ENCODE measurements at places on chromosomes 7 and 10.

DNA sequence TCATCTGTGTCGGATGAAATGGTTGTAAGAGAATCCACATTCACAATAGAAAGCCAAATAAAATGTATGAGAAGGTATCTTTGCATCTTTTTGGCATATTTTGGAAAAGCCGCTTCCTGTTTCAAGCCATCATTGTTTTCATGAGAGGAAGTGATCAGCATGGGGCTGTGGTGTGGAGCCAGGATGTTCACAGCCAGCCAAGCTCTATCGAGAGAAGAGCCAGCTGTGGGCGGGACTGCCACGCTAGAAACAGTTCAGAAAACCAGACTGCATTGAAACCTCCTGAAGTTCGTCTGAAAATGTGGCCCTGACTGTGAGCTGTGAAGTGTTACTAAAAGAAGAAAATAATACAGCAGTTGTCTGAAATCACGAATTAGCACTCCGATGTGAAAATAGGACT, 21.2 kb upstream of the NPS start:
- no peak for DNase-seq

DNA sequence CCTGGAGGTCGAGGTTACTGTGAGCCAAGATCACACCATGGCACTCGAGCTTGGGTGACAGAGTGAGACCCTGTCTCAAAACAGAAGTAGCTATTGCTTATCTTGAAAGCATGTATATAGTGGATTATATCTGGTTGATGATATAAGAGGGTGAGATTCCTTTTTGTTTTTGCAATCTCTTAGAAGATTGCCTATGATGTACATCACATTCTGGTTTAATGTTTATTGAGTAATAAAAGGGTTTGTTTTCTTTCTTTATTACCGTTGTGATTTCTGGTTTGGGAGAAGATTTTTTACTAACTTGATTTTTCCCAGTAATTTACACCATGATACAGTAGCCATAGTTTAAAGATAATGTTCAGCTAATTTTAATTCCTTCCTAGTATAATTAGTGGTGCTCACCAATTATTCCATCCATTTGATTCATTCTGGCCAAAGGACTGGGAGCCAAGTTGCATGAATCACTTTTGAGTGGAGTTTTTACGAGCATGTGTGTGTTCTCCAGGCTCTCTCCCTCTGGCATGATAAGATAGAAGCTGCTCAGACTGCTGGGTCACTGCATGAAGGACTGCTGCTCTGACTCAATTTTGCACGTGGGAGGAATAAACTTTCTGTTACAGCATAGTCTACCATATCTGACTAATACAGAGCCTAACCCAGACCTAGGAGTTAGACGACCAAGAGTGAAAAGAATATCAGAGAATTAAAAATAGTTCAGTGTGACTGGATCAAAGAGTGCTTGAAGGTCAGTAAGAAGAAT, 13.5 kb upstream of the TSPAN13 start:
- DNase-seq, result no peak

GRCh38 chr10:974038-974784, 14.0 kb upstream of the GTPBP4 start:
- peak; percentile 44 for DNase-seq

- peak; percentile 83 for DNase-seq
These were observed 2.7 kb downstream of the KCNIP2 start for GRCh38 chr10:101840741-101841453.

DNA sequence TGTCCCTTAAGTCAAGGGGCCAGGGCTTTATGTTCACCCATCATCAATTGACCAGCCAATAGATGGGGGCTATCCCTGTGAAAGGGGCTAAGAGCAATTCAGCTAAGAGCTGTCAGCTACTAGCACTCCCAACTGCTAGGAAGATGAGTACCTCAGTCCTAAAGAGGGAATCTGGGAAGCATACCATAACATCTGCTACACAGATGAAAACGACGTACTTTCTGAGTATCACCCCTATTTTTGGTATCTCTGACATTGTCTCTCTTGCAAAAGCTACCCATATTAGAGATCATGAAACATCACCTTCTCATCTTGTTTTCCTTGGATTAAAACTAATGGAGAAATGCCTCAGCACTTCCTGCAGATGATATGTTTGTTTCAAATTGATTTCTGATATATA, 7.5 kb upstream of the SMNDC1 start:
- DNase-seq, result no peak

DNA sequence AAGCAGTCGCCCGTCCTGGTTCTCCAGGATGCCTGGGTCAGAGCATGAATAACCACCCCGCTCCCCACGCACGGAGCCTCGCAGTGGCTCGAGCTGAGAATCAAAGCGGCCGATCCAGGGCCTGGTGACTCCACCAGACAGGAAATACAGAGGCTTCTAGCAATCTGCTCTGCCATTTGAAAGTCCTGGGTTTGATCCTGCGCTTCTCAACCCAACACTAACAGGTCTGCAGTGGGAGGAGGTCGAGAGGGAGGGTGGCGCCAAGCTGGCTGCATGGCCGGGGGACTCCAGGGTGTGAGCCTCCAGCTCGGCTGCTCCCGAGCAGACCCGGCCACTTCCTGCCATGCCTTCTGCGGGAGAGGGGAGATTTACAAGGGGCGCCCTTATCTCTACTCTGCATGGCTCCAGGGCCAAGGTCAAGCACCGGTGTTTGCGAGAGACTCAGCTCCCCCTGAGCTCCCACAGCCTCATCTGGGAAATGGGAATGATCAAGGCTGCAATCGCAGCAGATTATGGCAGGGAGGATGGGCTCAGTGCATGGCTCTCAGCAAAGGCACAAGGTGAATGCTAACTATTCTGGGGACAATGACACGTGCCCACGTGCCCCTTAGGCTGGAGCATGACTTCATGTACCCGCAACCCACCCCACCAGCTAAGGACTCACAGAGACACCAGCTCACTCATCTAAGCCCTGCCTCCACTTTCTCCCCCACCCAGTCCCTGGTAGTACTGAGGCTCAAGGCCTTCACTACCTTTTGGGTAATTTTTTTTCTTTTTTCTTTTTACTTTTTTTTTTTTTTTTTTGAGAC, 73.9 kb upstream of the TNRC18 start:
- DNase-seq, result no peak

DNA sequence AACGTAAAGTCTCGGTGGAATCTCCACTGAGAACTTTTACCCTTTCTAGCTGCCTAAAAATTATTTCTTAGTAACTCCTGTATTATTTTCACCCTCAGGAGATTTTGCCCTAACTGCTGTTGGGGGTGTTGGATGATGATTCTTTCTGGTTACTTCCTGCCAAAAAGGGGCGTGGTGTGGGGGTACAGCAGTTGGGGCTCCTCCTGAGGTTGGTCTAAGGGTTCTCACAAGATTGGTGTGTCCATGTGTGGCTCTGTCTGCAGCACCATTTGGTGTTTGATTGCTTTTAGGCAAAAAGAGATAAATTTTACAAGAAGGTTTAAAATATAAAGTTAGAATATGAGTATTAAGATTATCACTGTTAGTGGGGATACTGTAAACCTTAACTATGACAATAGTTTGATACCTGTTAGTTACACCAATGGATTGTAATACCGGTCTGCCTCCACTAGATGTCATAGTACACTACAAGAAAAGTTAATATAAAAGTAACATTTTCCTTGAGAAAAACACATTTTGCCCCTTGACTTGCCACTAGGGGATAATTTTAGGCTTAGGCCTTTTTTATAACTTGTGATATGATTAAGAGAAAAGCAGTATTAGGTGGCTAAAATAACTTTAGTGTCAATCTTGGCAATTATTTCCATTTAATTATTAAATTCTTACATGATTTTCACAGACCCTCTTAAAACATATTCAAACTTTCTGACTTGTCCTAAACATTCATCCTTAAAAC, 928.7 kb downstream of the IPMK start:
- DNase-seq, result peak; percentile 45

- DNase-seq, result no peak
These were observed 60.9 kb downstream of the GLI3 start for GRCh38 chr7:42175834-42176723.

DNA sequence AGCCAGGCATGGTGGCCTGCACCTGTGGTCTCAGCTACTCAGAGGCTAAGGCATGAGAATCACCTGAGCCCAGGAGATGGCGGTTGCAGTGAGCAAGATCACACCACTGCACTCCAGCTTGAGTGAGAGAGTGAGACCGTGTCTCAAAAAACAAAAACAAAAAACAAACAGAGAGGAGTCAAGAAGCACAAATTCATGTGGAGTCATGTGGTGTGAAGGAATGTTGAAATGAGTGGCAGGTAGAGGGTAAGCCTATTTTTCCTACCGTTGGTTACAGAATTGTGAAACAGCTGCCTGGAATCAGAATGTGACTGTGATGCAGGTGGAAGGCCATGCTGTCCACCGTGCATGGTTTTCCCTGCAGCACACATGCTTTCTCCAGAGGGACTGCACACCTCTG, 23.7 kb upstream of the NUB1 start:
- DNase-seq, result no peak

GRCh38 chr7:52260046-52260665, 775.3 kb upstream of the POM121L12 start:
- DNase-seq, result no peak

DNA sequence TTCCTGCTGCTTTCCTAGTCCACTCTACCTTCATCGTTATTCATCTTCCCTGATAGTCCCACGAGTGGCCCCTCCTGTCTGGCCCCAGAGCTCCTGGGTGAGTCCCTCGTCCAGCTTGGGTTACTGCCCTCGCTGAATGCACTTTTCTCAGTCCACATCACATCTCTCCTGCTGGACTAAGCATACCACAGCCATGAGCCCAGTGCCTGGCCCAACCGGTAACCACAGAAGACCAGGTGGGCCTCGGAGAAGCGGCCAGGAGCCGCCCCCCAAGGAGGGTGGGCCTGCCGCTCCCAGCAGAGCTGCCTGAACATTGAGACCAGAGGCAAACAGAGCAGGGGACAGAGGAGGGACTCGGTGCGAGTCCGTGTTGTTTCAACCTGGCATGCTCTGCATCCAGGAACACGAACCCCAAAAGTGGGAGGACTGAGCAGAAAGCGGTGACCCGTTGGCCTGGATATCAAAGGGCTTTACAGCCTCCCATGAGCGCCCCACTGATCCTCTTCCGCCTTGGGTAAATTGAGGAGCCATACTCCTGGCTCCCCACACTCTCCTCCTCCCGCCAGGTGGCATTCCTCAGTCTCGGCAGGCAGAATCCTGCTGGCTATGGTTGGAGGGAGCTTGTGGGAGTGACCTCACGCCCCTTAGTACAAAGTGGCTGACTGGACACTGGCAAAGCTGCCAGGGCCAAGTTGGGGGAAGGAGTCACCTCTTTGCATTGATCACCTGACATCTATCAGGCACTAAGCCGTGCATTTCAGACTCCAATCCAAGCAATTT, 13.3 kb downstream of the TMEM72 start:
- no peak for DNase-seq

DNA sequence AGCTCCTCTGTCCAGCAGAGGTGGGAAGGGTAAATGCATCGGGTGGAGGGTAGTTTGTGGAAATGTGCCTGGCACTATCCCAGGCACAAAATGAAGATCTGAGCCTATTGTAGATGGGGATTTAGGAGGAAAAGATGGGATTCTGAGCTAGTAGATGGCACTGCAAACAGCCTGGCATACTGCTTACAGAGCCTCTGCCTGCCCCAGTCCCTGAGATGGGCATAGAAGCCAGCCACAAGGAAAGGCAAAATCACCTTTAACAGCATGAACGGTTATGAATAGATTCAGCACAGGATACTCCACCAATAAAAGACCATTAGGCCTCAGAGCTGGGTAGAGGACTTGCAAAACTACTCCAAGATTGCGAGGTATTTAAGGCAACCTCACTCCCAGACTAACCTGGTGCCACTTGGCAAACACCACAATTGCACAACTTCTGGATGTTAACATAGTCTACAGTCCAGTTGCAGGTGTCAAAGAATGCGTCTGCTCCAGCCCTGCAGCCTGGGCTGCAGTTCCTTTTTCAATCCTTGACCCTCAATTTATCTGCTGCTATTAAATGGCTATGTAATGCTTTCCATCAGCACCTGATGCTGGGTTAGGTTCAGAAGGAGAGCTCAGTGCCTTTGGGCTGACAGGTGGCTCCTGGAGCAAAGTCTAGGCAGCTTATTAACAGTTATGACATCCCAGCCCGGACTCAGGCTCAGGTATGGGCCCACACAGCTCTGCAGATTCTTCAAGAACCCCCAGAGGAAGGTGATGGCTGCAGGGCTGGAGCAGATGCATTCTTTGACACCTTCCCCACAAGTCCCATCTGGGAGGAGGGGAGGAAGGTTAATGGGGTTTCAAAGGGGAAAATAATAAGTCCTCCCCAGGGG, 34.0 kb downstream of the CDHR3 start:
- DNase-seq, result no peak

GRCh38 chr7:45920502-45921380, at the start of gene IGFBP3:
TSS of gene IGFBP3 (minus strand) at chr7:45921272. CDS start at chr7:45921140, 132 bp downstream.
- DNase-seq, result peak; percentile 77

DNA sequence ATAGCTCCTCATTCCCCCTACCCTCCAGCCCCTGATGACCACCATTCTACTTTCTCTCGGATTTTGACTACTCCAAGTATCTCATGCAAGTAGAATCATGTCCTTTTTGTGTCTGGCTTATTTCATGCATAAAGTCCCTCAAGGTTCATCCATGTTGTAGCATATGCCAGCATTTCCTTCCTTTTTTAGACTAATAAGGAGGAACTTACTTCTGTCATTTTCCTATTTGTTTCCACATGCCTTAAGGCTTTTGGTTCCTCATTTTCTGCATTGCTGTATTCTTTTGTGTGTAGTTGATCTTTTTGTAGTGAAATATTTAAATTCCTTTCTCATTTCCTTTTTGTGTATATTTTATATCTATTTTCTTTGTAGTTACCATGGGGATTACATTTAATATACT, 376.9 kb downstream of the CALN1 start:
- DNase-seq, result no peak

DNA sequence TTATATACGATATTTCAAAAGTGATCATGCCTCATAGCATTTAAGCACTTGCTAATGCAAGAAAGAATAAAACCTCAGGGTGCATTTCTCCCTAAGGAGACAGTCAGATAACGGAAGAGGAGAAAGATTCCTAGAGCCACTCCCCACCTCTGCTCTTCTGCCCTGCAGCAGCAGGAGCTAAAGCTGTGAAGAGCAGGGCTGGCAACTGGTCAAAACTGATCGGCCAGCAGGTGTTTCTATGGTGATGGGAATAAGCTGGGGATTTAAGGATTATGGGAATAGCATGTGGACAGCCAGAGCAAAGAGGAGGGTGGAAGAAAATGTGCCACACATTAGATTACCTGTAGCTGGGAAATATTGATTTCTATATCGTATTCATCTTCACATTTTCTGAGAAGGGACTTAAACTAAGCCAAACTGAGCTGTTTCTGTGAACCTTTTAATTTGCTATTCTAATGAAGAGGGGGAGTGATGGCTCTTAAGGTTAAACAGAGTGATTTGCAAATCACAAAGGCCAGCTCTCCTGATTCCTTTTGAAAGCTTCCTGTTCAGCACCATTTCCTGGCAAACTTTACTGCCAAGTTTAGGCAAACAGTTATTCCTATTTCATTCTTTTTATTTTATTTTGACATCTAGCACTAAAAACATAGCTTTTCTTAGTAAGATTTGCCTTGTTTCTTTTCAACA, 268.9 kb upstream of the PFKP start:
- DNase-seq, result no peak

Data from NCI-H146 (cell line).